Natural killer cell treated with Interleukin-12 subunit alpha and Interleukin-12 subunit beta and Interleukin-15 and Interleukin-18, amount 100 ng/mL, for 72 hours (primary cell): ENCODE measurements at places on chromosomes 6 and 20. TPM values are rescaled to one million over a fixed set of nuclear protein-coding genes. Genes with fewer than 3 reads are reported as not detected.
A peak's percentile ranks its signal among the peaks of the same experiment; 100 is the strongest.

DNA sequence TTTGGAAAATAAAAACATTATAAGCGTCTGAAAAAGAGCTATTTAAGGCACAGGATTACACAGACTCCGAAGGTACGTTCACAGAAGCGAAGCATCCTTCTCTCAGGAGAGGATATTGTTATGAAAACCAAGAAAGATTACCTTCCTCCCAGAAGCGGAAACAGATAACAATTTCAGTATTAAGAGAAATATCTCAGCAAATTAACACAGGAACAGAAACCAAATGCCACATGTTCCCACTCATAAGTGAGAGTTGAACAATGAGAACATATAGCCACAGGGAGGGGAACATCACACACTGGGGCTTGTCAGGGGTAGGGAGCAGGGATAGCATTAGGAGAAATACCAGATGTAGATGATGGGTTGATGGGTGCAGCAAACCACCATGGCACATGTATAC, 109.7 kb downstream of the CDK19 start:
- no peak overlapping the region for H3K27ac ChIP-seq
- no peaks in the 10 kb centered on the region for H3K27me3 ChIP-seq
- no peaks in the 10 kb centered on the region for H3K36me3 ChIP-seq
- H3K4me1 ChIP-seq = peaks cover 15% of the 10 kb centered on the region
- no peak for DNase-seq

DNA sequence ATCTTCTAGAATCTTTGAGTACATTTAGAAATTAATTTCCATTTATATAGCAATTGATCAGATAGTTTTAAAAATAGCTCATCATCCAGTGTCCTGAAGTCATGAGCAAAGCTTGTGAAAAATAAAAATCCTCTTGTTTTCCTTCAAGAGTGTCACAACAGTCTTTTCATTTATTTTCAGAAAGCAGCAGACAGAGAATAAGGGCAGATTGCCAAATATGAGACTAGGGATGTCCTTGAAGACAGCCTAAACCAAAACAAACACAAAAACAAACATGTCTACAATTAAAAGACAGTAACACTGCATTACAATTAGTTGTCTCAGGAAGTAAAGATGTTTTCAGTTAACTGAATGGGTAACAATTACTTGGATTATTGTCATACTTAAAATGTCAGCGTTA, 682.8 kb downstream of the TFAP2A start:
- no peak for DNase-seq
- H3K27me3 ChIP-seq = no peaks in the 10 kb centered on the region
- H3K4me3 ChIP-seq = no peak overlapping the region
- no peak overlapping the region for H3K27ac ChIP-seq
- H3K36me3 ChIP-seq = no peaks in the 10 kb centered on the region

DNA sequence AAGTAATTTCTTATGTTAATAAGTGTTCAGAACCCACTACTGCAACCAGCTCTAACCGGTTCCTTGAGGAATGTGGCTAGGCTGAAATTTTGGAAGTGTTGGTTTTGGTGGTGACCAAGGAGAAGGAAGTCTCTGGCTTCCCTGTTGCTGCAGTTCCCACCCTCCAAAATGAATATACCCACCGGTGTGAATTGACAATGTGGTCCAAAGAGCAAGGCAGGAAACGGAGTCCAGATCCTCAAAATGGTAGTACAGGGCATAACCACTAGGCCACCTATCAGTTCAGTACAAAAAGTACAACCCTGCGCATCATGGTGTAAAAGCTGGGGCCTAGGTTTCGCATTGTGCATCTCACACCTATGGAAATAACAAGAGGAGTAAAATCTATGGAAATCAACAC, 2.8 kb downstream of the ADNP start:
- peaks cover 35% of the 10 kb centered on the region for H3K4me1 ChIP-seq
- no peak for DNase-seq
- H3K4me3 ChIP-seq = peak overlapping the region; percentile 95
- no peaks in the 10 kb centered on the region for H3K27me3 ChIP-seq
- peaks cover 22% of the 10 kb centered on the region for H3K36me3 ChIP-seq

Gene IMPG1
- not detected for total RNA-seq

GRCh38 chr6:30782425-30783014, 38.2 kb upstream of the IER3 start:
- no peaks in the 10 kb centered on the region for H3K27me3 ChIP-seq
- H3K36me3 ChIP-seq = no peaks in the 10 kb centered on the region
- DNase-seq = no peak
- H3K27ac ChIP-seq = peak overlapping the region; percentile 81
- H3K4me1 ChIP-seq = peaks cover 45% of the 10 kb centered on the region

Gene SLC22A7
- not detected for total RNA-seq

DNA sequence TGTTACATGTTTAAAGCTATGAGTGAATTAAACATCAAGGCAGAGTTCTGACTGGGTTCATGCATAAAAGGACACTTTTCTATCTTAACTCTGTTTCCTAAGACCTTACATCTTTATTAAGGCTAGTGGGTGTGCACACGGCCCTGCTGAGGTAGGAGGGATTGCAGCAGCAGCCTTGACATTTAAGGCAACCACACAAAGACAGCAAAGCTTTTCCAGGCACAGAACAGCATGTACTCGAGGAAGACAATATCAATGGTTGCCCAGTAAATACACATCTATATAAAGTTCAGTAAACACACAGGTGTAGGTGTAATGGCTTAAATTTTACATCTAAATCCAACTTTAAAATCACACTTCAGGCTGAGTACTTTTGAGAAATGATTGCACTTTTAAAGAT, 79.8 kb upstream of the LOC128125822 start:
- H3K4me3 ChIP-seq = no peak overlapping the region
- H3K4me1 ChIP-seq = no peaks in the 10 kb centered on the region
- no peaks in the 10 kb centered on the region for H3K36me3 ChIP-seq
- H3K27me3 ChIP-seq = peaks cover 7% of the 10 kb centered on the region
- DNase-seq = no peak
